ENCODE measurements at places on chromosomes 11 and 22.

DNA sequence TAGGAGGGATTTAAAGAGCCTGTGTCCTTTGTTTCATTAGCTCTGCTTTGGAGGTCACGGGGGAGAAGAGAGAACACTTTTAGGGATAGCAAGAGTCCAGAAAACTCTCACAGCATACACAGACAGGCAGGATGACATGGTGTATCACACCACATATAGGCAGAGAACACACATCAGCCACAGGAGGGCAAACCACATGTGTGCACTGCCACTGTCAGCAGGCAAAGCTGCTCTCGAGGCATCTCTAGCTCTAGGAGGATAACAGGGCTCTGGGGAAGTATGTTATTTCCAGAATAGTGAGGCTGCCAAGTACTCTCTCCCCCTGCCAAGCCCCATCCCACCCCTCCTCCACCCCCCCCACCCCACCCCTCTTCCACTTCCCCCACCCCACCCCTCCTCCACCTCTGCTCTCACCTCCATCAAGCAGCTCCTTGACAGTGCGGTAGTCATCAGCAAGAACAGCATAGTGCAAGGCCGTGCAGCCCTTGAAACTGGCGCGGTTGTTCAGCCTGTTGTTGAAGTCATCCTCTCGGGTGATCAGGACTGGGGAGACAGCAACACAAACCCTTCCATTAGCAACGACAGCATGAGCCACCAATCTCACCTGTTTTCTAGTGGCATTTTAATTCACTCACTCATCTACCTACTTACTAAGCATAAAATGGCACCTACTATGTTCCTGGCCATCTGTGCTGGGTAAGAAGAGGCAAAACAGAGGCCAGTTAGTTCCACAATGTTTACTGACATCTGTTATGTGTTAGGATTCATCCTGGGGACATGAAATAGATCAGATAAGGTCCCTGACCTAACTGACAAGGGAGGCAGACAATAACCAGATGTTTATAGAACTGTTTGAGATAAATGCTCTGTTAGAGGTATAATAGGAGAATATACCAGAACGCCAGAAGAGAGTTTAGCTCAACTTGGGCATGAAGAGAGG lies 75.6 kb downstream of the CLPB start:
- DNase-seq, result no peak

DNA sequence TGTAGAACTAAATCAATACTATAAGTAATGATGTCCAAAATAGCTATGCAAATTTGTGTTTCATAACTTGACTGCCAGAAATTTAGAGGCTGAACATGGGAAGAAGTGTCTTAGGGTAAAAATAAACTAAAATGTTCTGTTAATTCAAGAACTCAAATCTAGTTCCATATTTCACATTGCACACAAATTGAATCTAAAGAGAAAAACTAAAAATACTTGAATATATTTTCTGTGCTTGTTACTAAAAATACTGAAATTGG lies 43.5 kb downstream of the FANCF start:
- no peak for DNase-seq

- no peak for DNase-seq
These were observed 33.0 kb upstream of the NUP160 start for GRCh38 chr11:47881145-47881544.

- peak; percentile 66 for DNase-seq
These were observed at the start of gene PRR5 for GRCh38 chr22:44701824-44702478. Gene PRR5, plus strand, starts transcription at chr22:44702204. Its CDS starts 271 bp downstream, at chr22:44702475.

GRCh38 chr11:78072455-78072854 lies 7.2 kb downstream of the NDUFC2 start:
- no peak for DNase-seq

DNA sequence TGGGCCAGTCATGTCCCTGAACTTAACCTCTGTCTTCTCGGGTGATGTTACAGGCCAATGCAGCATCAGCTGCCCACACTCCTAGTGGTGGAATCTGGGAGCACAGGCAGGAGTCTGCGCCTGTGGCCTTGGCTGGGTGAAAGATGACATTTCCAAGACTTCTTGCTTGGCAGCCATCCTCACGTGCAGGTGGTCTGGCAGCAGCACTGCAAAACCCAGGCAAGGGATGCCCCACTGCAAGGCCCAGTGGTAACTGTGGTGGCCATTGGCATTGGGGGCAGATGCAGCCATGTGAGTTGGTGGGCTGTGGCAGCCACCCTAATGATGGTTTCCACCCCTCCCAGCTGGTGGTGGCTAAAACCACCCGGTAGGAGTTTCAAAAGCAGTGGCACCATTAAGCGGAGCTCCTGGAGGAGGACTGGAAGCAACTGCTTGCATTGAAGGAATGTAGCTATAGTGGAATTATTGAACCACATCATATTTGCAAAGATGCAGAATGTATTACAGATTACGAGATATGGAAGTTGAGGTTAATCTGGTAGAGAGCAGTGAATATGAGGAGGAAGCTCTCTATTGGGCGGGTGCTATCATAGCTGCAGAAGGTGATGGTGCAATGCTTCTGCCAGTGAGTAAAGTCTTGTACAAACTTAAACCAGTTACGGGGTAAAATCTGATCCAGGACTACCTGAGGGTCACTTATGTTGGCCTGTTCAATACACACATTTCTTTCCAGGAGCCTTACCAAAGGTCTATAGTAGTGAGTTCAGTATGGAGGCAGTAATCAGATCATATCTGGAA lies 120.7 kb upstream of the TOP3B start:
- no peak for DNase-seq

DNA sequence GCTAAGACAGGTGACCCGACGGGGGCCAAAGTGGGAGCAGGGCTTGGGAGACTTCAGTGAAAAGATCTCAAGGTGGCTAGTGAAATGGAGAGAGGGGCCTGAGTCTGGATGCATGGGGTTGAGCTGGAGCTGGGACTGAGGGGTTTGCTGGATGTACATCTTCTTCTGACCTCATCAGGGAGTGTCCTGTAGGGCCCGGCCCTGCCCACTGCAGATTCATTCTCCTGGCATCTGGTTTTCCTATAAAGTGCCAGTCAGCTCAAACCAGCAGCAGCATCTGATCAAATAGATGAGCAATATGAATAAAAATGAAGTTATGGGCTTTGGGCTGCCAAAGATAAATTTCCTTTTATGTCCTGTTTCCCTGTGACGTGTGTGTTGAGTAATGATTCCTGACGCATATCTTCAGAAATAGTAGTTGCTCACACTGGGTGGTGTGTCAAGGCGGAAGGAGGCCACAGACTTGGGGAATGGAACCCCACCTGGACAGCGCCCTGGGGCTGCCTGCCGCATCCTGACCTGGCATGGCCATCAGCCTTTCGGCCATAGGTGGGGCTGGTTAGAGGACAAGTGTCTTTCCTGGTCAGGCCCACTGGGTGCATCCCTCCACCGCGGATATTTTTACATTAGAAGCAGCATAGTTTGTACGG lies 135.4 kb downstream of the OSBP2 start:
- no peak for DNase-seq

DNA sequence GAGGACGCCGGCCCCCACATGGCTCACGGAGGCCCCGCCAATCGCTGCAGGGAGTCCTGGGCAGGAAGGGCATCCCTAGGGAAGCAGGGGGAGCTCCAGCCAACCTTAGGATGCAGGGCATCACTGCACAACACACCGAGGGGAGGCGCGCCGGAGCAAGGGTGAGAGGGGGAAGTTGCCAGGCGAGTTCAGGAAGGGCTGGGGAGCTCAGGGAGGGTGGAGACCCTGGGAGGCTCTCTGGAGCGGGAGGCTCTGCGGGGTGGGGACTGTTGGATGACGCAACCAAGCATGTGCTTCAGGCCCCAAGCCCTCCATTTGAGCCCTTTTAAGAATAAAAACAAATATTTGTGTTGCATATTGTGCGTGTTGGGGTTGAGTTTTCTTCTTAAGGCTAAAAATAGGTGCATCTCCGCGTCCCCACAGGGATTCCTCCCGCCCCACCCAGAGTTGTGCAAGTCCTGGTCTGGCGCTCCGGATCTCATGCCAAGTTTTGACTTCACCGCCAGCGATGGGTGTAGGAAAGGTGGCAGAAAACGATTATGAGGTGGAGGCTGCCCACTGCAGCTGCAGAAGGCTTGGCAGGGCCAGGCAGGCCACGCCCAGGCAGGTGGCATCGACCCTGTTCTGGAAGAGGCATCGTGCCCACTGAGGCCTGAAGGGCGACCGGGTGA lies 65.2 kb downstream of the WNT7B start:
- DNase-seq, result no peak

GRCh38 chr22:31646186-31647019 lies 15.6 kb downstream of the PISD start:
- DNase-seq, result peak; percentile 41

DNA sequence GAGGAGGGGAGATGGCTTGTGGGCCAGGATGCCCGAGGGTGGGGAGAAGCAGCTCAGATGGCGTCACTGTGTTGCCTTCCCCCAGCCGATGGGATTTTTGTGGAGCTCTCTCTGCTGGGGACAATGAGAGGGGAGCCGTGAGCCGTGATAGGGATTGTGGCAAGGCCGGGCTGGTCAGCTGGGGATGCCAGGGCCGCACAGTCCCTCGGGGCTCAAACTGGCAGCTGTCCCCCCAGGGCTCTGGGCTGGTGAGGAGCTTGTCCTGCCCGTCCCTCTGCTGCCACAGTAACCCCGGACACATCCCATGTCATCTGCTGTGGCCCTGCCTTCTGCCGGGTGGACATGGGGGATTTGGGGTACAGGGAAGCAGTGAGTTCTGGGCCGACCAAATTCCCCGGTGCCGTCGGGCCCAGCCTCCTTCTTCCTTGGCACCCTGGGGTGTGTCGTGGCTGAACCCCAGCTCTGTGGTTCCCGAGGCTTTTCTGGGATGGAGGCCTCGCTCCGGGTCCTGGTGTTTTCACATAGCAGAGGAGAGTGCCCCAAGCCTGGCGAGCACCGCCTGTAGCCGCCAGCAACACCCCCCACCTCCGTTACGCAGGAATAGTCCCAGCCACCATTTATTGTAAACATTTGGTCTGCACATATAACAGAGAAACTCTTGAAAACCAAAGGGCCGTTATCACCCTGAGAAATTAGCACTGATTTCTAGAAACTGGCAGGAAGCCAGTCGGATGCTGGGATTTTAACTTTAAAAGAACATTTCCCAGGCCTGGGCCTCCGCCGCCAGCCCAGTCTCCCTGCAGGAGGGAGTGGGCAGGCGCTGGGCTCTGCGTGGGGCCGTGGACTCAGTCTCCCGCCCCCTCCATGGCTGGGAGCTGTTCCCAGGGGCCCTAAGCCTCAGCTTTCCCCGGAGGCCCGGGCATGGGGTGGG lies 9.9 kb downstream of the BRSK2 start:
- no peak for DNase-seq

DNA sequence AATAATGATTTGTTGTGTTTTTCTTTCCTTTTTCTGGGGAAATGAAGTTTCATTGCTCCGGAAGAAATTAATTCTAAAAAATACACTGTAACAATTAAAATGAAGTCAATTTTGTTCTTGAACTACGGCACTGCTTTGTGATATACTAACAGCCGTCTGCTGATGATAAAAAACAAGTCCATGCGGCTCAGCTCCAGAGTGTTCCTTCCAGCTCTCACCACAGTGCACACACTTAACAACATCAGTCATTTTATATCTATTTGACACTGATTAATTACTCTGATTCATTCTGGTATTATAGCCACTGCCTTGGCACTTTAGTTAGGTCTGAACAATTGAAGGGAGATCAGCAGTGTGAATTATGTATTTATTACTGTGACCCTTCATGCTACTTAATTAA lies 97.4 kb upstream of the SLC6A5 start:
- DNase-seq, result no peak

DNA sequence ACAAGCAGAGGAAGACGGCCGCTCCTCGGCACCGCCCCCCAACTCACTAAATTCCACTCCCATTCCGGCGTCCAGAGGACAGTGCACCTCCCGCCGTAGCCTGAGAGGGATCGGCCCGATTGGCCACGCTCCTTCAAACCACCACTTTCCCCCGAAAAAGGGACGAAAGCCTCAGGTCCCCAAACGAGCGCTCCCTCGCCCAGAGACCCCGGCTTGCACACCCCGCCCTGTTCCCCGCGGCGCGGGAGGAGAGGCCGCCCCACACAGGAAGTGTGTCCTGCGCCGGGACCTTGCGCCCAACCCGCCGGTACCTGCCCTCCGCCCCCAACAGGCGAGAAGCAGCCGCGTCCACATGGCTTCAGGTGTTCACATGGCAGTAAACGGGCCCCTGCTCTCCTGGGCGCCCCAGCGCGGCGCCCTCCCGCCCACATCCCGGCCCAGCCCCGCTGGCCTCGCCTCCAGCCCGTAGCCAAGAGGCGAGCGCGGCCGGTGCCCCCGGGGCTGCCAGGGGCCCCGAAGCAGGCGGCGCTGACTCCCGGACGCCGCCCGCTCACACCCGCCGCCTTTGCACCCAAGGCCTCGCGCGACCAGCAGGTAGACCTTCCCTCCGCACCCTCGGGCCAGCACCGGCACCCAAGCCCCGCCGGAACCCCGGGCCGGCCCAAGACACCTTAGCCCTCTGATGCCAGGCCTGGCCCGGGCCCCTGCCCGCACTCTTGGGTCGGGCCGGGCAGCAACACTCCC lies 849 bp downstream of the TCF20 start:
- peak; percentile 59 for DNase-seq

GRCh38 chr22:46758867-46759290 lies 3.6 kb upstream of the TBC1D22A start:
- DNase-seq, result no peak

GRCh38 chr11:3189886-3190583 lies 24.9 kb upstream of the OSBPL5 start:
- DNase-seq, result no peak

DNA sequence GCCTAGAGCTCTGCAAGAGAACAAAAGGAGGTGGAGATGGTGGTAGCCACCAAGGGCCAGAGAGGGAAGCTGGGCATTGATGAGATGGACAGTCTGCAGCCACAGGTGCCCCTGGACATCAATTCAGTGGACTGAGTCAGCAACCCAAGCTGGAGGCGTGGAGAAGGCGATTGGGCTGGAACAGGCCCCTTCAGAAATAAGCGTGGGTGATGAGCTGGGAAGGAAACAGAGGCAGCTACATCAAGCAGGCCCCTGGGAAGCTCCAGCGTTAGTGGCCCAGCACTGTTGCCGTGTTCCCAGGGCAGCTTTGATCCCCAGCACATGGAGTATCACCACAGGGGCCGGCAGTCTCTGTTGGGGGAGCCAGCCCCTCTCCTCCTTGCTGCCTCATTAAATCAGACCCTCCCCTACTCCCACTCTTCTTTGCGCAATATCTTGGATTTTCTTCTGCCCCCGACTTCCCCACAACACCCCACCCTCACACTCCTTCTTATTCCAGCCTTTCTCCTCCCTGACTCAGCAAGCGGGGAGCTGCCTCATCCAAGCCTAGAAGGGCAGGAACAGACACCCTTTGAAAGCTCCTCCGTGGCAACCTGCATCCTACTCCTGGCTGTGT lies 31.7 kb upstream of the OAF start:
- DNase-seq, result no peak

DNA sequence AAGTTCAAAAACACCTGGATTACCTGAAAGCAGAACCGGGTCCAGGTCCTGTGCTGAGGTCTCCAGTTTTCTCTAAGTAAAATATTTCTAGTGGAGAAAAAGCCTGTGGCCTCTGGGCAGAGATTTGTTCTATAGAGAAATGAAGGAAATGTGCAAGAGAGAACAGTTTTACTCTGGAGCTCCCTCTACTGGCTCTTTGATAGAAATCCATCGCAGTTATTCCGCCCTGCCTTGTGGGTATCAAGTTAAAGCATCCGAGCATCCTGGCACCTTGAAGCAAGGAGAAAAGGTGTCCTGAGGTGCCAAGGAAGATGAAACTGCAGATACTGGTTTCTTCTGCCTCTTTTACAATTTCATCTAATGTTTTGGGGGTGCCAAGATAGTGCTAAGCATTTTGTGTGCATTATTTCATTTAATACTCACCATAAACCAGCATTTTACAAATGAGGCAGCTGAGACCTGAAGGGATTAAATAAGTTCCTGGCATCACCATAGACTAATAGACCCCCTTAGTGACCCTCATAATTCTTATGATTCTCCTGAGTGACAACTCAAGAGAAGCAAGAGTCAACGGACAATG lies 113.1 kb upstream of the HSD17B12 start:
- DNase-seq, result no peak

- DNase-seq, result no peak
These were observed 573.6 kb downstream of the BUD13 start for GRCh38 chr11:116199182-116199581.

Data from activated T-cell treated with anti-CD3 and anti-CD28 coated beads for 24 hours (primary cell).